ENCODE measurements at places on chromosomes 13 and 19.

- no peak for DNase-seq
Observed at GRCh38 chr13:97844151-97844550, 109.3 kb upstream of the IPO5 start.

- DNase-seq = no peak
Observed at GRCh38 chr19:31271306-31271911, 77.8 kb downstream of the TSHZ3 start.

DNA sequence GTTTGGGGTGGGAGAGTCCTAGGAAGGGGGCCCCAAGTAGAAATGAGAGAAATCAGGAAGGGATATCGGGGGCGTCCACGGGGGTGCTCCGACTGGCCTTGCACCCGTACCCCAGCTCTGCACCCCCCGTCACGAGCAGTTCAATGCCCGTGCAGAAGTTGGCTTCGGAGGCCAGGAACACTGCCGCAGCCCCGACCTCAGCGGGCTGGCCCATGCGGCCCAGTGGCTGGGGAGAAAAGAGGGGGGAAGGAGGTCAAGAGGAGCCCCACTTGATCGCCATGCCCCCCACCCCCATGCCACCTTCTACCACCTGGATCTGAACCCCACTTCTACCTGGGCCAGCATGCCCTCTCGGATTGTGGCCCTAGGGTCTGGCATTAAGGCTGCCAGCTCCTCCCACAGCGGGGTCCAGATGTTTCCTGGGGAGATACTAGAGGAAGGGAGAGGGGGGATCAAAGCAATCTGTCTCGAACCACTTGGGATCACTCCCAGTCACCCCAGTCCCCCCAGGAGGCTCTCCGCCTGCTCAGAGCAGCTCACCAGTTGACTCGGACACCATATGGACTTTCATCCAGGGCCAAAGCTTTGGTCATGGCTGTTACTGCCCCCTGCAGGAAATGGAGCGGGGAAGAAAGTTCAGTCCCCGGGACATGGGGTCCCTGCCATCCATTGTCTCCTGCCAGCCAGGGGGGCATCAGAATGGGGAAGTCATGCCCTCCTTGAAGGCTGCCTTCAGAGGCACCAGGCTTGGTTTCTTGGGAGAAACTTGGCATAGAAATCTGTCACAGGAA lies 2.5 kb upstream of the BCAT2 start:
- DNase-seq = no peak

- DNase-seq = peak; percentile 84
Observed at GRCh38 chr19:35509861-35510625, 3.4 kb downstream of the DMKN start.

- no peak for DNase-seq
Observed at GRCh38 chr19:46921071-46921470, 60.3 kb downstream of the ARHGAP35 start.

GRCh38 chr13:103325672-103326071 lies 259.5 kb upstream of the SLC10A2 start:
- DNase-seq = no peak

Data from RWPE2 (cell line).